CD4-positive, alpha-beta T cell treated with Interleukin-6 for 4 hours (primary cell): ENCODE measurements at places on chromosomes 12 and 14.

DNA sequence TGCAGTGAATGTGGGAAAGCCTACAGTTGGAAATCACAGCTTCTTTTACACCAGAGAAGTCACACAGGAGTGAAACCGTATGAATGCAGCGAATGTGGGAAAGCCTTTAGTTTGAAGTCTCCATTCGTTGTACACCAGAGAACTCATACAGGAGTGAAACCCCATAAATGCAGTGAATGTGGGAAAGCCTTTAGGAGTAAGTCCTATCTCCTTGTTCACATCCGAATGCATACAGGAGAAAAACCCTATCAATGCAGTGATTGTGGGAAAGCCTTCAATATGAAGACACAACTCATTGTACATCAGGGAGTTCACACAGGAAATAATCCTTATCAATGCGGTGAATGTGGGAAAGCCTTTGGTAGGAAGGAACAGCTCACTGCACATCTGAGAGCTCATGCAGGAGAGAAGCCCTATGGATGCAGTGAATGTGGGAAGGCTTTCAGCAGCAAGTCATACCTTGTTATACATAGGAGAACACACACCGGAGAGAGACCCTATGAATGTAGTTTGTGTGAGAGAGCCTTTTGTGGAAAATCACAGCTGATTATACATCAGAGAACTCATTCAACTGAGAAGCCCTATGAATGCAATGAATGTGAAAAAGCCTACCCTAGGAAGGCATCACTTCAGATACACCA lies 24.6 kb downstream of the ZNF26 start:
- DNase-seq: no peak

- DNase-seq: no peak
Measured at GRCh38 chr14:92969430-92969829, 46.5 kb downstream of the CHGA start.

- DNase-seq: no peak
Measured at GRCh38 chr12:48960834-48961233, 3.5 kb upstream of the ARF3 start.

GRCh38 chr12:105330931-105331804 lies 677 bp downstream of the C12orf75 start:
- peak; percentile 45 for DNase-seq

- no peak for DNase-seq
Measured at GRCh38 chr12:64742416-64742815, 16.8 kb downstream of the GNS start.

DNA sequence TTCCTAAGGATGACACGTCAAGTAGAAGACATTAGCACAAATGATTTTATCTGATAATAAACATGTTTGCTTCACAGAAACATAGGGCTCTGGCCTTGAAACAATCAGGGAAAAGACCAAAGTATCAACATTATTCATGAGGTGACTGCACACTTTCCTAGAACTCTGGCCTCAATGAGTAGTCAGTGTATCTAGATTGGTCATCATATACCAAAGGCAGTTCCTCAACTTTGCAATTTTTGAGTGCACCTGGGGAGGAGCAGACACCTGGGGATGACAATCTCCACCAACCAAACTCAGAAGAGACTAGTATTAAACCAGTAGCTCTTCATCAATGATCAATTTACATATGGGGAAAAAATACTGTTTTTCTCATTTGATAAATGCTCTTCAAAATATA lies 4.5 kb downstream of the EDDM3A start:
- DNase-seq: no peak

- DNase-seq: no peak
Measured at GRCh38 chr14:36580856-36581831, 1.3 kb downstream of the NKX2-8 start.

- DNase-seq: no peak
Measured at GRCh38 chr12:28941248-28941647, 207.8 kb upstream of the FAR2 start.

- no peak for DNase-seq
Measured at GRCh38 chr12:131690320-131690719, 20.6 kb upstream of the SFSWAP start.

GRCh38 chr14:77442196-77442595 lies 15.2 kb downstream of the VIPAS39 start:
- DNase-seq: no peak

DNA sequence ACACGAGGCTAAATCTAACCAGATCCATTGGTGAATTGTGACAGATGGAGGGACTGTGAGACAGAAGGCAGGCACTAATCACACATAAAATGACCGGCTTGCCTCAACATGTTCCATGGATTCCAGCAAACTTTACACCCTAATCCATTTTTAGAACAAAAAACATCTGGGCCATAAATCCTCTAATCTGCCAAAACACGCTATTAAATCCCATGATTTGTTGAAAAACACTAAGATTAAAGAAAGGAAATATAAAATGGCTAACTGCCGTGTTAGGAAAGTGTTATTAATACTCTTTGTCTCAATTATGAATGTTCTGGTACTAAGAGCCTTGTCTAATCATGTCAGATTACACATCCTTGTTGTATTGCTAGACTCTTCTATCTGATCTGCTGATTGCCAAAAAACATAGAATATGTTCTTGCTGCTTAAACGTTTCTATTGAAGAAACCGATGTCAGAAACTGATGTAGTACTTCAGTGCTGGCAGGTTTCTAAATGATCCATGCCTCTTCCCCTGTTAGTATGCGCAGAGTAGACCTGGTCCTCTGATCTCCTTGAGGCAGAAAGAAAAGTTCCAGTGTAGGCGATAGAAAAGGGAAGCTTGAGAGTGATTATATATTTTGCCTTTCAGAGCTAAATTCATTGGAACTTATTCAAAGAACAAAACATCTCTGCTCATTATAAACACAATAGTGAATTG lies 384.9 kb downstream of the SOX5 start:
- no peak for DNase-seq

DNA sequence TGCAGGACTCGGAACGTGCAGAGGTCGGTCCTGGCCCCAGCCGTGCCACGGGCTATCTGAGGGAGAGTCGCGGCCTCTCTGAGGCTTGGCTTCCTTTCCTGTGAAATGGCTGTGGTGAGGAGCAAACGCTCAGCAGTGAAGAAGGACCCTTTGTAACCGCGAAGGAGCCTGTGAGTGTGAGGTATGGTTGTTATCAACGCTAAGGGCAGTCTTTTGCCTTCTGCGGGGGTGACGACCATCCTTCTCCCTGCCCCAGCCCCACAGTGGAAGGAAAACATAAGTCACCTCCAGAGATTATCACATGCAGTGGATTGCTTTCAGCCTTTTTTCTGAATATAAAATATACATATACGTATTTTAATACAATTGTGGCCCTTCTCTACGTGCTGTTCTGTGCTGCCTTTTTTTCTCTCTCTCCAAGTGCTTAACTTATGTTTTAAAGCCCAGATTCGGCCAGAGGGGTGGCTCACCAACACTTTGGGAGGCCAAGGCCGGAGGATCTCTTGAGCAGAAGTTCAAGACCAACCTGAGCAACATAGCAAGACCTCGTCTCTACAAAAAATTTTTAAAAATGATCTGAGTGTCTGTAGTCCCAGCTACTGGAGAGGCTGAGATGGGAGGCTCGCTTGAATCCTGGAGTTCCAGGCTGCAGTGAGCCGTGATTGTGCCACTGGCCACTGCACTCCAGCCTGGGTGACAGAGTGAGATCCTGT lies 17.4 kb downstream of the TAMALIN start:
- no peak for DNase-seq

DNA sequence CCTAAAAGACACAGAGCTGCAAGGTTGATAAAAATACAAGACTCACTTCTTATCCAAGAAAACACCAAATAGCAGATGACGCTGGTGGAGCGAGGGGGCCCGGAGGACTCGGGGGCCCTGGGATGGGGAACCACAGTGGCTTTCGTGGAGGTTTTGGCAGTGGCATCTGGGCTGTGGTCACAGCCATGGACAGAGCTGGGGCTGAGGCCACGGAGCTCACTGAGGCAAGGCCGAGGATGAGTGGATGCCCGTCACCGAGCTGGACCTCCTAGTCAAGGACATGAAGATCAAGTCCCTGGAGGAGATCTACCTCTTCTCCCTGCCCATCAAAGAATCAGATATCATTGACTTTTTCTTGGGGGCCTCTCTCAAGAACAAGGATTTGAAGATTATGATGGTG lies 117.2 kb downstream of the PTPRO start:
- no peak for DNase-seq

- DNase-seq: no peak
Measured at GRCh38 chr12:4806439-4807115, 86.4 kb downstream of the GALNT8 start.

- DNase-seq: no peak
Measured at GRCh38 chr14:67557656-67558055, 24.6 kb downstream of the PLEKHH1 start.

DNA sequence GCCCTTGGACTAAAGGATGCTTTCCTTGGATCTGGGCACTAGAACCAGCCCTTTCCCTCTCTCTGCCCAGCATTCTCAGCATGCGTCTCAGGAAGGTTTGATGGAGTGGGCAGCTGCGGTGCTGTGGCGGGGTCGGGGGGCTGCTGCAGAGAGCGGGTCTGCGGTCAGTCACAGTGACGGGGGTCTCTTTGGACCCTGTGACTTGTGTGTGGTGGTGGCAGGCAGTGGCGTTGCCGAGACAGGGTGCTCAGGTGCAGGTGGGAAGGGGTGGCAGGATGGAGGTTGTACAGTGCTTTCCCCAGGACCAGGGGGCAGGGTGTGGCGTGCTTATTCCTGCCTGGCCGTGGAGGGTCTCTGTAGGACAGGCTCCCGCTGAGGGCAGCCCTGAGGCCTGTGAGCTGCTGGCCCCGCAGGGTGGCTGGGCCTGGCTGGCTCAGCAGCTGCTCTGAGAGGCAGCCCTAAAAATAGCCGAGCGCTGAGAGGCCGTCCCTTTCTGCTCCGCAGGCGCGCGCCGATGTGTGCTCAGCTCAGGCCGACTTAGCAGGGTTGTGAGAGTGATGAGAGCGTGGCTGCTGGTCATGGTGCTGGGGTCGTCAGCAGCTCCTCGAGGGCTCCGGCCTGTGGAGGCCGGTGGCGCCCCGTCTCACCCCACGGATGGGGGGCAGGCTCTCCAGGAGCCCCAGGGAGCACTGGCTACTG lies 9.7 kb downstream of the PACS2 start:
- no peak for DNase-seq

GRCh38 chr12:5096241-5096924 lies 52.7 kb downstream of the KCNA5 start:
- DNase-seq: no peak

DNA sequence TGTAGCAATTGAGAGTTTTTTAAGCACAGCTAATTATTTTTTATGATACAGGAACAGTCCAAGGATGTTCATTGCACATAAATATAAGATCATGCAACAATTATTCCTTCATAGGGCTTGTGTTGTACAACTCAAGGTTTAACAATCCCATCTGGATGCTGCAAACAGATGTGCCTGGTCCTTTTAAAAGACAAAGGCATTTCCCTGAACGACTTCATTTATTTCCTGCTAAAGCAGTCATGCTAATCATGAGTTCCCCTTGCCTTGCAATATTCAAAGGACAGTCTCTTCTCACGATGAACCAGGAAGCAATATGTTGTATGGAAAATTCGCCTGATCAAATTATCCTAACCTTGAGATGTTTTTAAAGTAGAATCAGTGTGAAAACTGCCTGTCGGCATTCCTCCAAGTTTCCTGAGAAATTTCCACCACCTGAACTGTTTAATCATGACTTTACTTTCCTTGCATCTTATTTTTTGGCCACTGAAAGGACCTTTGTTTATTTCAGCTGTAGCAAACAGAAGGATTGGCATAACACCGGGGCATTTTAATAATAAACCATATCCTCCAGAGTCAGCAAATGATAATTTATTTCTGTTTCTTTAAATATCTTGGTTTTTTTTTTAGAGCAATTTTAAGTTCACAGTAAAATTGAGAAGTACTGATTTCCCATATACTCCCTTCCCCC lies 33.9 kb upstream of the TSPAN8 start:
- DNase-seq: no peak

DNA sequence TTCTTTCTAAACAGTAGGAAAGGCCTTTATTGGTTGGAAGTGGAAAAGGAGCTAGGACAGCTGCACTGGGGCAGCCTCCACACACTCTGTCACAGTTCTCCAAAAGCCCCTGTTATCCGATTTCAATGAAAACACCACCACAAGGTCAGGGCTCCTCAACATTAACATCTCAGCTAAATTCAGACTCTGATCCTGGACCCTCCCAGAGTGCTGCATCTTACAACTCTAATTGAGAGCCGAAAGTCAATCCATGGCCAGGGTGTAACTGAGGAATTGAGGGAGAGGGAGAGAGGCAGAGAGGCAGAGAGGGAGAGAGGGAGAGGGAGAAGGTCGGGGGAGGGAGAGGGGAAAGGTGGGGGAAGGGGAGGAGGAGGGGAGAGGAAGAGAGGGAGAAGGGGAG lies 32.1 kb downstream of the DICER1 start:
- no peak for DNase-seq

DNA sequence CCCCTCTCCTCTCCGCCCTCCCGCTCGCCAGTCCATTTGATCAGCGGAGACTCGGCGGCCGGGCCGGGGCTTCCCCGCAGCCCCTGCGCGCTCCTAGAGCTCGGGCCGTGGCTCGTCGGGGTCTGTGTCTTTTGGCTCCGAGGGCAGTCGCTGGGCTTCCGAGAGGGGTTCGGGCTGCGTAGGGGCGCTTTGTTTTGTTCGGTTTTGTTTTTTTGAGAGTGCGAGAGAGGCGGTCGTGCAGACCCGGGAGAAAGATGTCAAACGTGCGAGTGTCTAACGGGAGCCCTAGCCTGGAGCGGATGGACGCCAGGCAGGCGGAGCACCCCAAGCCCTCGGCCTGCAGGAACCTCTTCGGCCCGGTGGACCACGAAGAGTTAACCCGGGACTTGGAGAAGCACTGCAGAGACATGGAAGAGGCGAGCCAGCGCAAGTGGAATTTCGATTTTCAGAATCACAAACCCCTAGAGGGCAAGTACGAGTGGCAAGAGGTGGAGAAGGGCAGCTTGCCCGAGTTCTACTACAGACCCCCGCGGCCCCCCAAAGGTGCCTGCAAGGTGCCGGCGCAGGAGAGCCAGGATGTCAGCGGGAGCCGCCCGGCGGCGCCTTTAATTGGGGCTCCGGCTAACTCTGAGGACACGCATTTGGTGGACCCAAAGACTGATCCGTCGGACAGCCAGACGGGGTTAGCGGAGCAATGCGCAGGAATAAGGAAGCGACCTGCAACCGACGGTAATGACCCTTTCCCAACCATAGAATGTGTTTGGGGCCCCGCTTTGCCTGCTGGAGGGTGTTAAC lies 615 bp downstream of the CDKN1B start:
- DNase-seq: peak; percentile 44

DNA sequence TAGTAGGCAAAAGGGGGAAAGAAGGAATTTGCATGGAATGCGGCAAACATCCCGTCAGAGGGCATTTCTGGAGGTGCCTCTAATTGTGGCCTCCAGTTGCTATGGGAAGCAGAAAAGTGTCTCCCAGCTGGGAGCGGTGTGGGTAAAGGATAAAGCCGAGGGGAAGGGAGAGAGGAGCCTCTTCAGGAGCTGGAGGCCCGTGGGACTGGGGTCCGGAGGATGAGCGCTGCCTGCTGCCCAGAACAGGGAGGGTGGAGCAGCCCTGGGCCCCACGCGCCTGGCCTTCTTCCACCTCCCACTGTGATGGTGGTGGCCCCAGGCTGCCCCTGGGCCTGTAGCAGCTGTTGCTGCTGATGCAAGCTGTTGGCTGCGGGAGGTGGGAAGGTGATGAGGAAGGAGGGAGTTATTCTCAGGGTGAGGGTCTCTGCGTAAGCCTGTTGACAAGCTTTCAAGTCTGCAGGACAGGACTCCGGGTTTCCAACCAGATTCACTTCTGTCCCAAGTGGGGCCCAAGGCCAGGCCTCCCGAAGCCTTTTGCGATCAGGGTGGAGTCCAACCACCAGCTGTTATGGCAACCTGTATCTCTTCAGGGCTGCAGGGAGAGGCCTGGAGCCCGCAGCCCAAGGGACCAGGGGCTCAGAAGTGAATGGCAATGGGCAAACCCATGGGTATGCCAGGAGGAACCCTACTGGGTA lies 19.1 kb upstream of the PGF start:
- no peak for DNase-seq
